ENCODE measurements at places on chromosomes 3 and 15.
A peak's percentile ranks its signal among the peaks of the same experiment; 100 is the strongest.

GRCh38 chr3:58630710-58631092 lies 35.9 kb downstream of the FAM3D start:
- DNase-seq: no peak

- DNase-seq: peak; percentile 37
These were observed 25.7 kb downstream of the RPLP1 start for GRCh38 chr15:69478259-69478781.

GRCh38 chr3:72641684-72642083 lies 206.6 kb downstream of the SHQ1 start:
- no peak for DNase-seq

DNA sequence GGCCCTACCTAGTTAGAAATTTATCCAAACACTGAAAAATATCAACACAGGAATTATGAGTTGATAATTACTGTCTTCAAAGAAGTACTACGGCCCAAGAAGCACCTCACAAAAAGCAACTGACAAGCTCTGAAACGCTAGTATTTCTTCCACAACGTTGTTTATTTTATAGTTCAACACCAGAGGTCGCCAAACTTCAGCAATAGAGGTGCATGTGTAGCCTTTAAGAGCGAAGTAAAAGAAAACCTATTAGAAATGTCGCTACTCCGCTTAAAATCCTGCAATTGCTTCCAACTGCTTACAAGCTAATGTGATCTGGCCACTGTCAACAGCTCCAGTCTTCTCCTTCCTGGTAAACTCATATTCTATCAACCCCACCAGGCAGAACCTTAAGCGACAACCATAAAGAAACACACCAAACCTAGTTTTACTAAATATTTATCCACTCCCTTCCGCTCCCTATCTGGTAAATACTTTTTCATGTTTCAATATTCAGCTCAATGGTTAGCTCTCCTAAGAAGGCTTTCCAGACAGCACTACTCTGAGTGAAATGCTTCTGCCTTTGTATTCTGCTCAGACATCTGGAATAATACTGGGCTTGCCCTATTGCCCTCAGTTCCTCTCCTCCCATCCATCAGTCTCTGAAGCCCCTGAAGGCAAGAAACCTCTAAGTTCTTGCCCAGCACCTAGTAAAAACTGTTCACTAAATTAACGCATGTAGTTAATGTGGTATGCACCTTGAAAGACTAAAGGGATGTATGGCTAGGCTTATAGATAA lies 110.2 kb downstream of the NR1I2 start:
- DNase-seq: no peak

DNA sequence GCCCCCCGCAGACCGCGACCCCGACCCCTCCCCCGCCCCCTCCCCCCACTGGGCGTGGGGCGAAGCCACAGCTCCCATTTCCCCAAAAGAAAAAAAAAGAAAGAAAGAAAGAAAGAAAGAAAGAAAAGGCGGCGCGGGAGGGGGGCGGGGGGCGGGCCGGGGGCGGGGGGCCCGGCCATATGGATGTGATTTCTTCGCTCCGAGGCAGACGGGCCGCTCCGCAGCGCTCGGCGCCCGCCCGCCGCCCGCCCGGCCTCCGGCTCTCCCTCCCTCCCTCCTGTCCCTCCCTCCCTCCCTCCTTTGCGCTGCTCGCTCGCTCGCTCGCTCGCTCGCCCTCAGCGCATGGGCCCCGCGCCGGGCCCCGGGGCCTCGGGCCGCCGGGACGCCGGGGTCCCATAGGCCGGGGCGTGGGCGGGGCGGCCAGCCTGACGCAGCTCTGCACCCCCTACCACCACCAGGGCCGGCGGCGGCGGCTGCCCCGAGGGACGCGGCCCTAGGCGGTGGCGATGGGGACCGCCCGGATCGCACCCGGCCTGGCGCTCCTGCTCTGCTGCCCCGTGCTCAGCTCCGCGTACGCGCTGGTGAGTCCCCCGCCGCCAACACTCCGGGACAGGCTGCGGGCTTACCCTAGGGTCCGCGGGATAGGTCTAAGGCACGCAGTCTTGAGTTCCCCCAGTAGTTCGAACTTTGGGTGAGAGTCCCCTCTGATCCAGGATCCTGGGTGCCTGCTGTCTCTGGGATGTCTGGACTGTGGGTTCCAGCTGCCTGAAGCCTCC lies 5.7 kb downstream of the PTH1R start:
- no peak for DNase-seq

- DNase-seq: no peak
These were observed 12.6 kb downstream of the PDHB start for GRCh38 chr3:58421004-58421403.

- no peak for DNase-seq
These were observed 714.3 kb upstream of the CFAP20DC start for GRCh38 chr3:59764171-59764570.

GRCh38 chr15:91561371-91562100 lies 292.0 kb upstream of the SLCO3A1 start:
- DNase-seq: no peak

DNA sequence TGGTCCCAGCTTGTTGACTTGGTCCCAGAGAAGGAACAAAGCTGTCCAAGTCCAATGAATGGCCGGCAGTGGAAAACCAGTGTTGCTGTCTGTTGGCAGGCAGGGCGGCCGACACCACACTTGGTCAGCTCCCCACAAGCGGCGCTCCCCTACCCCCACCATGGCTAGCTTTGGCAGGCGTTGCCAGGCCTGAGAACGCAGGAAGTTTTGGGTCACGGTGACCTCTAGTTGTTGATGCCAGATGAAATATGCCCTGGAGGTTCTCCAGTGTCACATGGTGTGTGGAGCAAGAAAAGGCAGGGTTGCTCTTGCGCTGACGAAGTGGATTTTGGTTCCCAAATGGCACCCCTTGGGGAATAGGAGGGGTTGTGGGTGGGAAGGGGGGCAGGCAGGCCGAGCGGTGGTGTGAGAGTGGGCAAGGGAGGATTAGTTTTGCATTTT lies 72.7 kb upstream of the TPRG1 start:
- no peak for DNase-seq

- DNase-seq: no peak
These were observed at the start of gene BDH1 for GRCh38 chr3:197555281-197556261. Gene BDH1 (minus strand): TSS chr3:197555968. CDS start chr3:197546443, 9,525 bp downstream.

DNA sequence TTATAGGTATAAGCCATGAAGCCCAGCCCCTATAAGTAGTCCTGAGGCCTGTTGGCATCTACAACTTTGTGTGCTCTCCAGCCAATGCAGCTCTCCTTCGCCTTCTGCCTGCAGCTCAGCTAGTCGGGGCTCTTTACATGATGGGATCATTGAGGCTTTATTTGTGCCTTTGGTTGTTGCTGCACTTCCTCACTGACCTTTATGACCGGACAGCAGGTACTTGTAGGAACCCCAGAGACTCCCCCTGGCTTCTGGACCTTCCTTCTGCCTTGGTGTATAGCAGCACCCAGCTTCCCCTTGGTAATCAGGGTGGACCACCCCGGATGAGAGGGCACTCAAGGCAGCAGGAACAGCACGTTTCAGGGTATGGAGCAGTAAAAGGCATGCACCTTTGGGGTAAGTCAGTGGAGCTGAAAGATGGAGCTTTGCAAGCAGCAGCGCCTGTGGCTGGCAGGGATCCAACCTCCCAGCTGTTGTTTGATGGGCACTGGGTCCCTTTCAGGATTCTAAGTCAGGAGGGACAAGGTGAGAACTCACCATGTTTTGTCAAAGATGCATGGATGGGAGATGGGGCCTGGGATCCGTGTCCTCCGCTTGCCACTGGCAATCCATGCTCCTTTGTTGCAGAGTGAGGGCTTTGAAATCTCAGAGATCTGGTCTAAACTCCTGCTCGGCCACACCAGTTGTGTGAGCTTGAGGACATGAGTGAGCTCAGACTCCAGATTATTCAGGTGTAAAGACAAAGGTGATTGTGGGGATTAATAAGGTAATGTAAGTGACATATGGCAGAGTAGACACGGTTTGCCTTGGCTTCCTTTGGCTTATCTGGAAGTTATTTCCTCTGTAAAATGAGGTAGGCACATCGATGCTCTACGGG lies 65.1 kb upstream of the KLF13 start:
- DNase-seq: no peak

- no peak for DNase-seq
These were observed 103.6 kb upstream of the PFN2 start for GRCh38 chr3:150074277-150074676.

DNA sequence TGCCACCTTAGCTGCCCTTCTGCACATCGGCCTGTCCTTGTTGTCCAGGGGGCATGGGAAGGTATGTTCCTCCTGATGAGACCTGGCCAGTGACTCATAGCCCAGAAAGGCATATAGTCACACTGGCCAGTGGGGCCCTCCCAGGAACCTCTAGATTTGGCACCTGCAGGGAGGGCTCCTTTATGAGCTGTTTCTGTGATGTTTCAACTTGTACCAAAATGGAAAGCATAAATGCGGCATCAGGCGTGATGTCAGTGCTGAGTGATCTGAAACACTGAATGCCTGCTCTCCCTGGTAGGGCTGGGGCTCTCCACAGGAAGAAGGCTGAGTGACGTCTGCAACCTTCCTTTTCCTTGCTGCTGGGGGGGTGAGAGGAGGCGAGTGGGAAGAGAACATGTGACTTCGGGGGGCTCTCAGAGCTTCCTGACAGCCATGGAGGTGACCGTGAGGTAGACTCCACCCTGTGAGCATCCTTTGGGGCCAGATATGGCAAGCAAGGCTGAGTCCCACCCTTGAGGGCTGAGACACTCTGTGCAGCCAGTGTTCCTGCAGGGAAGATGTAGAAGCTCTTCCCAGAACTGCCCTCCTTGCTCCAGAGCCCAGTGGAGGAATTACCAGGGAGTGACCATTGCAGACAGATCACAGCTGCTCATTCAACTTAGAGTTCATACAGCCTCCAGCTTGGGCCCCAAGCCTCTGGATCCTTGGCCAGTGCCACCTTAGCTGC lies 37.1 kb upstream of the APEH start:
- DNase-seq: no peak

DNA sequence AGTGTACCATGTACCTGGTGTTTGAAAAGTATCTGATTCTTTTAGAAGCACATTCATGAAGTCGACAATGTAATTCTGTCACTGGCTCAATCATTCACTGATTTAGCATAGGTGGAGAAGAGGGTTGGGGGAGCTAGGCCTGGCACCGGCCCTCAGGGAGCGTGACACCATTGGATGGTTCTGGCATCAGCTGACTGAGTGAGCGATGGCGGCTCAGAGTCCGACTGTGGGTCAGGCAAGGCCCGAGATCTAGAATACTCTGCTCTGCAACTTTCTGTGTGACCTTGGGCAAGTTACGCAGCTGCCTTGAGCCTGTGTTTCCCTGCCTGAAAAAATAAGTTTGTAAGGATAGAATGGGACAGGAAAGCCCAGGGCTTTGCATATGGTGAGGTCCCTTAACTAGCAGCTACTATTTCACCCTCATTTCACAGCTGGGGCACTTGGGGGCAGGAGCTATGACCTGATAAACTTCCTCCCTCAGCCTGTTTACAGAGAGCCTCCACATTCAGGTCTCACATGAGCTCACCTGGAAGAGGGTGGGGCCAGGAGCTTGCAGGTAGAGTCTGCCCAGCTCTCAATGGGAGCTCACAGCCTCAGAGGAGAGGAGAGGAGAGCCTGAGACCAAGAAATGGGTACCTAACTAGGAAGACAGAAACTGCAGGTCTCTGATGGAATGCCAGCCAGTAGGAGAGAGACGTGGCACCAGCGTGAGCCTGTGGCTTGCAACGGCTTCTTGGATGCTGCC lies 153.7 kb upstream of the TLE3 start:
- DNase-seq: no peak

DNA sequence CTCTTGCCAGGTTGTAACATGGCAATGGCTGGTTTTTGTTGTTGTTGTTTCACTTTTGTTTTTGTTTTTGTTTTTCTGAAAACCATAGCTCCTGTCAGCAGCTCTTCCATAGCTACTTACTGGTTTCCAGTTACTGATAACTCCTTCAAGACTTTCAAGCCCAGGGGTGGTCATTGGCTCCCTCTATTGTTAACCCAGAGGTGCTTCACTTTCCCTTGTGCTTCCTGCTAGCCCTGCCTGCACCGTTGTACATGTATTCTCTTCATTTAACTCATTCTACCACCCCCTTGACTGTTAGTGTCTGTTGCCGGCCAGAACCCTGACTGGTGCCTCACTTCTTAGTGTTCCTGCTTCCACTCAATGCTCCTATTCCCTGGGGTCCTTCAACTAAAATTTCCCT lies 4.2 kb upstream of the TRAT1 start:
- DNase-seq: peak; percentile 40

DNA sequence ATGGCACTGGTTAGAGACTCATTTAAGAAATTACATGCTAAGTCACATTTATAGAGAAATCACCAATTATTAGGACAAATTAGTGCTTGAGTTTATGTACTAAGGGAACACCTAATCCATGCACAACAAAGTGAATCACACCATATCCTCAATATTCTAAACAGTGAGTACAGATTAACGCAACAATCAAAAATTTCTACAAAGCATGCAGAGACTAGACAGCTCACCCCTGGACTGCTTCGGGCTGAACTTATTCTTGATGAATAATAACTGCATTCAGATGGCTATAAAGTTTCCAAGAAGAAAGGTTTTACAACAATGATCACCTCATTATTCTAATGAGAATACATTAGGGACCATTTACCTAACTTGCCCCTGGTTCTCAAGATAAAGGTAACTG lies 66.5 kb downstream of the LRRFIP2 start:
- DNase-seq: no peak

DNA sequence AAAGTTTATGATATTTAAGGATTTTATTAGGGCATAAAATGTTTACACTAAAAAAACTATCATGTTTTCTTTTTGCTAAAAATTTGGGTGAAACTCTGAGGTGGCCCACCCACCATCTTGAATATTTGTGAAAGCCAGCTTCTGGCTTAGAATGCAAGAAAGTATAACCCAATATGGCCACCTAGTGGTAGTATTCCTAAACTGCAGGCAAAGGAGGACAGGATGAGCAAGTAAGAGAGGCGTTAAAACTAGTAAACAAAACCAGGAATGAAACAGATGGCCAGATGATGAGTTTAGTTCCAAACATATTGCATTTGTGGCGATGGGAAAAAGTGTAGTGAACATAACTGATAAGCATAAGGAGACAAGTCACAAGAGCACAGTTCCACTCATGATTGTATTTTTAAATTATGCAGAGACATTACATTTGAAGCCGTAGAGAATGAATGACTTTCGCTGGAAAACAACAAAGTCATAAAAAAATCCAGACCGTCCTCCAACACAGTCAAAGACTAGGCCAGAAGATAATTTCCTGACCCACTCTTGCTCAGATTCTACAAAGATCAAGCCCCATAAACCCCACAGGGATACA lies 103.3 kb upstream of the PRTG start:
- DNase-seq: no peak

GRCh38 chr3:12317914-12318313 lies 29.0 kb downstream of the PPARG start:
- no peak for DNase-seq
